Activated T-cell treated with anti-CD3 and anti-CD28 coated beads, Interleukin-2, amount 50 U/mL, for 1 hour (primary cell): ENCODE measurements at places on chromosomes 16 and 17.

GRCh38 chr16:11340710-11341109 lies 4.5 kb upstream of the RMI2 start:
- DNase-seq: no peak

- no peak for DNase-seq
These were observed 518.2 kb upstream of the GOT2 start for GRCh38 chr16:59252317-59252716.

- DNase-seq: no peak
These were observed 264.3 kb downstream of the CPPED1 start for GRCh38 chr16:12539185-12539929.

GRCh38 chr17:80297996-80298560 lies 37.4 kb downstream of the RNF213 start:
- no peak for DNase-seq

DNA sequence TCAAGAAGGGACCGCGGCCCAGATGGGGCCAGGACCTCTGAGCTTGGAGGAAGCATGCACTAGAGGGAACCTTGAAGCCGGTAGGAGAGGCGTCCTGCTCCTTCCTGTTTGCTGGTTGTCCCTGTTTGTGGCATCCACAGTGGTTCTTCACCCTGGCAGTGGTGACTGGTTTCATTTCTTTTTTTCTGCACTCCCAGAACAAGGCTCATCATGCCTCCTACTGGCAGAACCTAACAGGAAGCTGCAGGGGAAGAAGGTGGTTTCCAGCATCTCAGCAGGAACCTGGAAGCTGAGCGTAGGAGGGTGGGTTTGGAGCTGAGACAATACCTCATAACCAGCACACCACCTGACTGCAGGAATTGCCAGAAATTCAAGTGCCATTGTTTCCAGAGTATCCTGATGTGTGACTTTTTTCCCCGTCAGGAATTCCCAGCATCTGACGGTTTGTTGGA lies 5.8 kb downstream of the TMEM231 start:
- no peak for DNase-seq

GRCh38 chr16:28165598-28165997 lies 46.2 kb downstream of the XPO6 start:
- DNase-seq: no peak

DNA sequence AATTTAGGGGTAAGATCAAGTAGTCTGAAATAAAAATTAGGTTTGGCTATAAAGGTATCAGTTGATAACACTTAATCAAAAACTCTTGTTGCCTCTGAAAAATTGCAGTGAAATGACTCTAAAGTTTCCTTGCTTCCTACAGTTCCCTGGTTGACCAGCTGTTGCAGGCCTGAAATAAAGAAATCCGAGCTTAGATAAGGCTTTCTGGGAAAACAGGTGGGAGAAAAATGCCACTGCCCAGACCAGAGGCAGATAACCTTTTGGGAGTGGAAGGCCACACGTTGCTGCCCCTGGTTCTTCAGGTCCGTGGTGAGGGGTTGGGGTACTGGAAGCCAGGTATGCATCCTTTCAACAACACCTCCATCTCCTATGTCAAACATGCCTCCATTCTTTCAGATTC lies 111.3 kb downstream of the HS3ST3A1 start:
- DNase-seq: no peak

DNA sequence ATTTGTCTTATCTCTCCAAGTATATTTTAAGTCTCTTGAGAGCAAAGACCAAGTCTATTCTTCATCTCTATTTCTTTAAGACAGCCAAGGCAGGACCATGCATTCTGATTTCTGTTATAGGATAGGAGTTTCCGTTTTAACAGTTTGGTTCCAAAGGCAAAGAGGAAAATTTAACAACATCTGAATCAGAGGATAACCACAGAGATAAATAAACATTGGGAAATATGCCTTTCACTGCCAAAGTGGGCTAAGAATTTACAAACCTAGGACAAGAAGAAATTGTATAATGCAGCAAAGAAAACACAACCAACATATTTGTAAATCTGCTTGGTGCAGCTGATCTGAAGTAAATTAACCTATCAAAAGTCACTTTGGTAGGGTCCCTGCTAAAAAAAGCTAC lies 37.7 kb downstream of the USP32 start:
- DNase-seq: no peak

- no peak for DNase-seq
These were observed 40.4 kb downstream of the CFDP1 start for GRCh38 chr16:75392906-75393305.

- DNase-seq: no peak
These were observed 31.4 kb upstream of the CNEP1R1 start for GRCh38 chr16:49993579-49993978.

- no peak for DNase-seq
These were observed 109.1 kb downstream of the GAS7 start for GRCh38 chr17:10089196-10089804.

GRCh38 chr17:9371019-9371418 lies 204.6 kb downstream of the STX8 start:
- DNase-seq: no peak

DNA sequence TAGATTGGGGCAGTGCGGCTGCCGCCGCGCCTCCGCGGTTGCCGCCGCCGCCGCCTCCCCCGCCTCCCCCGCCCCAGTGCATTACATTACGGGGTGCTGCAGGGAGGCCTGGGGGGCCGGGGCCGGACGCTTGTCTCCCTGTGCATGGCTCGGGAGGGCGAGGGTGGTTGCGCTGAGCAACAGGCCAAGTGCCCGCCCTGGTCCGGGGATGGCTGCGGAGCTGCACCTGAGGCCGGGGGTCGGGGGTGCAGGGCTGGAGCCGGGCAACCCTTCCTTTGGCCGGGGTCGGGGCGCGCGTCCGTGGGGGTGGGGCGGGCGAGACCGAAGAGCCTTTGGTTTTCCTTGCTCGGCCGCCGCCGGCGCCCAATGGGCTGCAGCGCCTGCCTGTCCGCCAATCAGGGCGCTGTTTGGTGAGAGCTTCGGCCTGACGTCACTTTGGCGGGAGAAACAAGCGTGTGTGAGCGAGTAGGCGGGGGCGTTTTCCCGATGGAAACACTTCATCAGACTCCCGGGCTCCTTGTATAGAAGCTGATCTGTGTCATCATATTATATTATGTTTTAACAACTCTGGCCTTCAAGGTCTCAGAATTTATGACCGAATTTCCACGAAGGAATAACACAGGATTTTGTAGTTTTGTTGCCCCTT lies 941 bp upstream of the FBXL20 start:
- DNase-seq: peak; percentile 79

DNA sequence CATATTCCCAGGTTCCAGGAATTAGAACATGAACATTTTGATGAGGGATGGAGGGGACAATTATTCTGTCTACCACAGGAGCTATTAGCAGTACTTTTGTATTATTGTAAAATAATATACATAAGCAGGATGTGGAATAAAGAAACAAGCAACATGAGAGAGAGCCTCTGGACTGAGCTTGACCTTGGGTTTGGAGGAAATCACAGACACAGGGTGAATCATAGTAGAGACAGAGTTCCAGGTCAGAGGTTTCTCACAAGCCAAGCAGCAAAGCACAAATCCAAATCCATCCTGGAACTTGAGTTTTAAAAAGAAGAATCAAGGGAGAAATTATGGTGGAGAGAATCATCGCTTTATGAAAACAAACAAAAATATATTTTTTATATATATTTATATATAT lies 5.1 kb downstream of the KRT31 start:
- no peak for DNase-seq

DNA sequence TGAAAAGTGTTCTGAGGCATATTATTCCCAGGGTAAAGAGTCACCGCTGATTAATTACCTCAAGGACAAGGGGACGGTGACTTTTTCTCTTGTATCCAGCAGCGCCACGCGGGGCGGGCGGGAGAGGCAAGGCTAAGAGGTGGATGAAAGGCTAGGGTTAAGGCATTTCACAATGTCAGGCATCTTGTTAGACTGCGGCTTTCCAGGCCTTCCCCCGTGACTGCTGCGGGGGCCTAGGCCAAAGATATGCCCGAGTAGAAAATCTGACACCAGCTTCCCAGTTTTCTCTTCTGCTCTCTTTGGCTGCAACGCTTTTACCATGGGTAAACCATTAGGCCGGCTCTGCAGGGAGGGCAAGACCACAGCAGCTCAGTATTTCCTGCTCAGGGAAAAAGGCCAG lies 698.2 kb downstream of the MAF start:
- DNase-seq: no peak

DNA sequence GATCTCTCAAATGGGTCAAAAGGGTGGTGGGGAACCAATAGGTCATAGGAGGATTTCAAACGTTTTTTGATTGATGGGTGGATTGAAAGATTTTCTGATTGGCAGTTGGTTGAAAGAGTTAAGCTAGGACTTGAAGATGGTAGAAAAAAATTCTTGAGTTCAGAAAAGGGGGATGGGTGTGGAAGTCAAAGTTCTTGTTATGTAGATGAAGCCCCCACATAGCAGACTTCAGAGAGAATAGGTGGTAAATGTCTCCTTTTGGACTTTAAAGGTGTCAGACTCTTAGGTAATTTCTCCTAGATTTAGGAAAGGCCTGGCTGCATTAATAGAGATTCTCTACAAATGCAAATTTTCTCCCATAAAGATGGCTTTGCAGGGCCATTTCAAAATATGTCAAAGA lies 163.3 kb downstream of the HS3ST4 start:
- no peak for DNase-seq

DNA sequence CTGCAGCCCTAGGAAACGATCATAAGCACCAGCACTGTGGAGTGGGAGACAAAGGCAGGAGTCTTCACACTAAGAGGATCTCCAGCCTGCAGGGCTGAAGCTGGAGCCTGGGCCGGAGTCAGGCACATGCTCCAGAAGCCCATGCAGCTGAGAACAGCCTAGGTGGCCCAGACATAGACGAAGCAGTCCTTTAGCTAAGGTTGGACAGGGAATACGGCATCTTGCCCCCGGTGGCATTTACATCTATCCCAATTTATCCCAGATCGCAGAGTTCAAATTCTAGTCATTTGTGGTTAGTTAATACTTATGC lies 13.9 kb downstream of the TSPOAP1 start:
- no peak for DNase-seq

DNA sequence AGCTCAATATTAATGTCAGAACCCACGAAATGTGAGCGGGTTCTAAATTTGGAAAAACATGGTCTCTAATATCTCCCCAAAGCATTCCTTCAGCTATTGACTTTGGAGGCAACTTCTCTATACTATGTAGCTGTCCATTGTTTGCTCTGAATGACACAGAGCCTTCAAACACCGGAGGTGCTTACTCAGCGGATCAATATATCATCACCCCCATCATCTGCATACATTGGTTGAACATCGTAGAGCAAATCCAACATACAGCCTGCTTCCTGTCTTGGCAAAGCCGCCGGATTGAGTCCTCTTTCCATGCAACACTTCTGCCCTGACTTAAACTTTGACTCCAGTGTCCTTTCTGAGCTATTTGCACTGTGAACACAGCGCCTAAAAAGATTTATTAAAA lies 61.3 kb downstream of the C17orf67 start:
- DNase-seq: no peak

DNA sequence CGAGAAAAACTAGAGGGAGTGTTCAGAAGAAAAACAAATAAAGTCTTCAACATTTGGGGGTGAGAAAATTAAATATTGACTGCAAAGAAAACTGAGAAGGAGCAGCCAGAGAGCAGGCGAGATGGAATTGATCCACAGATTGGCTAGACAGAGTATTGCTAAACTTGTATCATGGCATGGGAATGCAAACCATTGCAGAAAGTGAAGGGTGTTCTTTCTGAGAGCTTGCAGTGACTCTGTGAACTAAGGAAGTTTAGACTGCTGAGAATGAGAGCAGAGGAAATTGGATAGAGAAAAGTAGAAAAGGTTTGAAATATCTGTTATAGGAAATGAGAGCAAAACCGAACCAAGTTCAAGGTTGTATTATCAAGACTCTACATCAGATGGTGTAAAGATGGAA lies 191.5 kb downstream of the HS3ST3A1 start:
- no peak for DNase-seq

- DNase-seq: no peak
These were observed 7.1 kb downstream of the FBRS start for GRCh38 chr16:30665155-30665829.

- no peak for DNase-seq
These were observed 19.7 kb downstream of the ZFHX3 start for GRCh38 chr16:73028263-73028662.

GRCh38 chr17:58310511-58311428 lies 17.8 kb downstream of the TSPOAP1 start:
- no peak for DNase-seq

DNA sequence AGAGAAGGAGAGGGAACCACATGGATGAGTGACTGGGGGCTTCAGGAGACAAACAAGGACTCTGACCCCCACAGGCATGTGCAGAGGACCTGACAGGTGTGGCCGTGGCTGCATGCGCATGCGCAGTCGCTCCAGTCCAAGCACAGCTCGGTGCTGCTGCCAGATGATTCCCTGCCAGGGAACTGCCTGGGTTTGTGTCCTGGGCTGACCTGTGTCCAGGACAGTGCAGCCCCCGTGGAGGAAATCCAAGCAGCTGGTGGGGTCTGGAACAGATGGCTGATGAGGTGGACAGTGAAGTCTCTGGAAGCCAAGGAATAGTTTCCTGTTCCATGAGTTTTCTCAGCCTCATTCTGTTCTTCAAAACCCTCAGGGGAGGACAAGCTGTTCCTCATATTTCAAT lies 27.3 kb downstream of the LASP1 start:
- no peak for DNase-seq

GRCh38 chr16:77306075-77306474 lies 106.9 kb downstream of the SYCE1L start:
- DNase-seq: no peak

DNA sequence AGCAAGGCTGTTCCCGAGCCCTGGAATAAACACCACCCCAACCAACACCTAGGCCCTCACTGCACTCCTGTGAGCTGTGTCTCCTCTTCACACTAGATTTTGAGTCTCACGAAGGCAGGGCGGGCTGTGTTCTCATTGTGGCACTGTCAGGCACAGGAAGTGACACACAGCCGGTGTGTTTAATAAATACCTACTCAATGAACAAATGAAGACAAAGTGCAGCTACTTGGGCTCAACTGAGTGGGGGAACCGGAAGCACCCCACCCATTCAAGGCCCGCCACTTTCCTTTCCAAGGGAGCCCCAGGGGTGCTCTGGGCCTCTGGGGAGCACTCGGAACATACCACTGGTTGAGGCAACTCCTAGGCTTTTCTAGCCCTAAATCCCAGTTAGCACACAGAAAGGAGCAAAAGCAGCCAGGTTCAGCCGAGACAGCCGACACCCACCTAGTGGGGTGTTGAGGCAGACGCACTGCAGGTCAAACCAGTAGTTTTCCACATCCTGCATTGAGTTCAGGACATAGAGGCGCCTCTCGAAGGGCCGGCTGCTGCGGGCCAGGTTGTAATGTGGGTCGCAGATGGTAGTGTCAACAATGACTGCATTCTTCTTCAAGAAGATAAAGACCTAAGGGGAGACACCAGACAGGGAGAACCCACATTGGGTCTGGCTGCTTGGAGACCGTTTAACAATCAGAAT lies 57.7 kb downstream of the GTF3C1 start:
- DNase-seq: no peak

GRCh38 chr17:75078284-75079022 lies 9.3 kb upstream of the SLC16A5 start:
- no peak for DNase-seq
